ENCODE measurements at places on chromosomes 13 and 19.
A peak's percentile ranks its signal among the peaks of the same experiment; 100 is the strongest.

DNA sequence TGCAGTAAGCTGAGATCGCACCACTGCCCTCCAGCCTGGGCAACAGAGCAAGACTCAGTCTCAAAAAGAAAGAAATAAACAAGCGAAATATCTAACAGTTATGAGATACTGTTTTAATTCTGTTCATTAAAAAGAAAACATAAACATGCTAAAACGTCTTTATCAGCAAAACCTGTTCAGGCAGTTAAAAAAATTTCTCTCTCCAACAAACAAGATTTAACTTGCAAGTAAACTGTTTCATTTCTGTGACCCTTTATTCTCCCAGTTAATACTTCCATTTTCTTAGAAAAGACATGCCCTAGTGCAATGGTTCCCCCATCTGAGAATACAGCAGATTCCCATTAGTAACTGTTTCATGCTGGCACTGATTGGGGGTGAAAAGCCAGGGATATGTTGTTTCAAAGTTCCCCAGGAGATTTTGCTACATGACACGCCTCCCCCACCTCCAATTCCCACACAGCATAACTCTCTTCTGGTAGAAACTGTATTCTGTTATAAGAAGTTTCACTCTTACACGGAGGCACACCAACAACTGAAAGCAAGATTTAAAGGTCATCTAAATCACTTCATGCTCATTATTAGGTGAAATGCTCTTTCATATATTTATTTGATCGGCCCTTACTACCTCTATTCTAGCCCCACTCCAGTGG lies 24.4 kb downstream of the ELF1 start:
- no peak for DNase-seq

DNA sequence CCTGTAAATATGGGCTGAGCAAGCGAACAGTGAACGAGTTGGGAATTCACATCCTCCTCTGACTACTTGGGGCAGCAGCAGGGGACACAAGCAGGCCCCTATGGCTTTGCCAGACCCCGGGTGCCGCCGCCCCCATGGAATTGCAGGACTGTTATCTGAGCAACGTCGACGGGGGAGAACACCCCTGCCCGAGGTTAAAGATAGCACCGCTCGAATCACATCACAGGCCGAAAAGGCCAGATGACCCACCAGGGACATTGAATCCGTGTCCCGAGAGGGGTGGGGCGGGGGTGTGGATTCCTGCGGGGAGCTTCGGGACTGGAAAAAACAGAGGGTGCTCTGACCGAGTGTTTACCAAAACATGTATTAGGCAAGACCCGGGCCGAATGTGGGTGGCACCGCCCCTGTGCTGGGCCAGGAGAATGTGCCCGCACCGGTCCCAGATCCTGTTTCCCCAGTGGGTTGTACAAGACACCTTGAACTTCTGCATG lies 9.1 kb downstream of the FEM1A start:
- no peak for DNase-seq

GRCh38 chr13:86681223-86681622 lies 882.0 kb upstream of the SLITRK6 start:
- DNase-seq, result no peak

GRCh38 chr13:41065078-41065477 lies 3.8 kb downstream of the WBP4 start:
- no peak for DNase-seq

DNA sequence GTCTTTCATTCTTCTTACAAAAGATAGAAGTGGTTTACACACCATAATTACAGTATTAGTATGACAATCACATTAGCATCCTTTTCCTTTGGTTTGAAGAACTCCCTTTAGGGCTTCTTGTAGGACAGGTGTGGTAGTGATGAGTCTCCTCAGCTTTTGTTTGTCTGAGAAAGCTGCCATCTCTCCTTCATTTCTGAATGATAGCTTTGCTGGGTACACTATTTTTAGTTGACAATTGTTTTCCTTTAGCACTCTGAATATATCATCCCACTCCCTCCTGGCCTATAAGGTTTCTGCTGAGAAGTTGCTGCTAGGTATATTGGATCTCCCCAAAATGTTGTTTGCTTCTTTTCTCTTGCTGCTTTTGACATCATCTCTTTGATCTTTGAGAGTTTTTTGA lies 39.3 kb downstream of the RASA3 start:
- no peak for DNase-seq

- no peak for DNase-seq
Measured at GRCh38 chr13:113354831-113355610, 8.9 kb downstream of the GRTP1 start.

- peak; percentile 50 for DNase-seq
Measured at GRCh38 chr19:19120308-19121231, 17.7 kb downstream of the TMEM161A start.

- DNase-seq, result peak; percentile 25
Measured at GRCh38 chr13:39036212-39036611, 1.7 kb downstream of the PROSER1 start.

DNA sequence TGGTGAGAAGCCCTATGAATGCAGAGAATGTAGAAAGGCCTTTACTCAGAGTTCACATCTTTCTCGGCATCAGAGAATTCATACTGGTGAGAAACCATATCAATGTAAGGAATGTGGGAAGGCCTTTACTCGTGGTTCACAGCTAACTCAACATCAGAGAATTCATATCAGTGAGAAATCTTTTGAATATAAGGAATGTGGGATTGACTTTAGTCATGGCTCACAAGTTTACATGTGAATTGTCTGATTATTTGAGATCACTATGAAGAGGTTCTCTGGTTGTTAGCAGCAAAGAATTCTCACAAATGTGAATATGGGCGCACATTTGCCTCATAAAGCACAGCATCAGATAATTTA lies 43.7 kb downstream of the ZNF585A start:
- no peak for DNase-seq

DNA sequence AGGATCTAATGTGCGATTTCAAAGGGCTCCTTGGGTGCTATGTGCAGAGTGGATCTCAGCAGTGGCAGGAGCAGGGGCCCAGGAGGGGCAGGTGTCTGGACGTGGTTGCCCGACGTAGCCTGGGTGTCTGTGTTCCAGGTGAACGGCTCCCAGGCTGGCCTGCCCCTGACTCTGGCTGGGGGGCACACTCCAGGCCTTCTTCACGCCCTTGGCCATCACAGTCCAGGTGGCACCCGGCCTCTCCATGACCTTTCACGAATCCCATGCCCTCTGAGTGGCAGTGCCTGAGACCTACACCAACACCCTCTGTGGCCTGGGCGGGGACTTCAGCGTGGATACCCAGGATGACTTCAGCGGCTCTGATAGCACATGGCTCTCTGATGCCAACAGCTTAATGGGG lies 11.3 kb upstream of the FXYD3 start:
- DNase-seq, result no peak

- DNase-seq, result no peak
Measured at GRCh38 chr19:14089412-14089661, 1.2 kb downstream of the SAMD1 start.

DNA sequence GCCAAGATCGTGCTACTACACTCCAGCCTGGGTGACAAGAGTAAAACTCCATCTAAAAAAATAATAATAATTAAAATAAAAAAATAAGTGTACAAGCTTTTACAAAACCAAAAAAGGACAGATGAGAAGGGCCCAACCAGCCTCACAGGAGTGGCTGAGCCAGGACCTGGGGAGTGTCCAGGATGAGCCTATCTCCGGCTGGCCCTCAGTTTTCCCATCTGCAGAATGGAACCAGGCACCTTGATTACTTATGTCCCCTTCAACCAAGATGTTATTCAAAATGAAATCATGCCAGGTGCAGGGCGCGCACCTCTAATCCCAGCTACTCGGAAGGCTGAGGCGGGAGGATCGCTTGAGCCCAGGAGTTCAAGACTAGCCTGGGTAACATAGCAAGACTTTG lies 9.5 kb upstream of the IFI30 start:
- no peak for DNase-seq

DNA sequence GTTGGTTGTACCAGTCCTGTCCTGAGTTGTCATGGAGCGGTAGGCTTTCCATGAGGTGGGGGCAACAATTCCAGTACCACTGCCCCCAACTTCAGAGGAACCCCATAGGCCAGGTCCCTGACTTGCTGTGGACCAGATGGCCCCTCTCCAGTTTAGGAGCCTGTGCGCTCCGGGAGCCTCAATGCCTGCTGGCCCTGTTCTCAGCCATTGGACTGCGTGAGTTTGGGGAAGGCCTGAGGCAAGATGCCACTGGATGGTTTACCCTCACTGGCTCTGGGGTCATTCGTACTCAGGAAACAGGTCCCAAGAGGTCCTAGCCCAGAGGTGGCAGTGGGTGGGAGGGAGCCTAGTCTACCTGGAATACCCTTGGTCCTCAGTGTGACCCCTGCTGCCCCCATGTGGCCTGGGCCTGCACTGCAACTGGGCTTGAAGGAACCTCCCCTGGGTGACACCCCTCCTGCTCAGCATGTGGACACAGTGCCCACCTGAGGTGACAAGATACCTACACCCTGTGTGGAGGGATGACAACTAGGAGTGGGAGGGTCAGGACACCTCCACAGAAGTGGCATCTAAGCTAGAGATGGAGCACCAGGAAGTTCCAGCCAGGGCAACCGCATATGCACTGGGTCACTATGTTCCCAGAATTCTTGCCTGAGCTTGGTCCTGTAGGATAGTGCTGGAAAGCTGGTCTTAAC lies 6.0 kb upstream of the PRR19 start:
- peak; percentile 94 for DNase-seq

DNA sequence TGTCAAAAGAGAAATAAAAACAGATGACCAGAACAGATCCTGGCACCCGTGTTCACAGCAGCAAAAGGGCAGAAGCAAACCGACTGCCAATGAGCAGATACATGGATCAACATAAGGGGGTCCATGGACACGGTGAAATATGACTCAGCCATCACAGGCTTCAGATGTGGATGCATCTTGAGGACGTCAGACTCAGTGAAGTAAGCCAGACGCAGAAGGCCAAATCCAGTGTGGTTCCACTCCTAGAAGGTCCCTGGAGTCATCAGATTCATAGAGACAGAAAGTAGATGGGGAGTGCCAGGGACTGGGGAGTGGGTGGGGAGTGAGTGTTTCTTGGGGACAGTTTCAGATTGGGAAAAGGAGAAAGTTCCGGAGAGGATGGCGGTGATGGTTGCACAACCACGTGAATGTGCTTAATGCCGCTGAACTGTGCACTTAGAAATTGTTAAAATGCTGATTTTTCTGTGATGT lies 28.8 kb upstream of the SEMA6B start:
- DNase-seq, result no peak

DNA sequence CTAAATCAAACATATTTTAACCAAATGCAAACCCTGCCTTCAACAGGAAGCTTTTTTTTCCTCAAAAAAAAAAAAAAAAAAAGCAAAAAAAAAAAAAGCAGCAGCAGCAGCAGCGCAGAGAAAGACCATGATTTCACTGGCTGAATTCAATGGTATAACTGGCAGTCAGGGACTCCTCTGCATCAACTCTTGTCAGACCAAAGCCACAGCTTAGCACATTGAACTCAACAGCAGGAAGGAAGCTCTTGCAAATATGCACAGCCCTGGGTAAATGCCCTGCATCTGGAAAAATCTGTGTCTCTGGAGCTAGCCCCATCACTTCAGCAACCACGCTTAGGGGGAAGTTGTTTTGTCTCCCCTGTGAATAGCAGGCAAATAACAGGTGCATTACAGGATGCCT lies 17.6 kb upstream of the DHRS12 start:
- DNase-seq, result no peak

DNA sequence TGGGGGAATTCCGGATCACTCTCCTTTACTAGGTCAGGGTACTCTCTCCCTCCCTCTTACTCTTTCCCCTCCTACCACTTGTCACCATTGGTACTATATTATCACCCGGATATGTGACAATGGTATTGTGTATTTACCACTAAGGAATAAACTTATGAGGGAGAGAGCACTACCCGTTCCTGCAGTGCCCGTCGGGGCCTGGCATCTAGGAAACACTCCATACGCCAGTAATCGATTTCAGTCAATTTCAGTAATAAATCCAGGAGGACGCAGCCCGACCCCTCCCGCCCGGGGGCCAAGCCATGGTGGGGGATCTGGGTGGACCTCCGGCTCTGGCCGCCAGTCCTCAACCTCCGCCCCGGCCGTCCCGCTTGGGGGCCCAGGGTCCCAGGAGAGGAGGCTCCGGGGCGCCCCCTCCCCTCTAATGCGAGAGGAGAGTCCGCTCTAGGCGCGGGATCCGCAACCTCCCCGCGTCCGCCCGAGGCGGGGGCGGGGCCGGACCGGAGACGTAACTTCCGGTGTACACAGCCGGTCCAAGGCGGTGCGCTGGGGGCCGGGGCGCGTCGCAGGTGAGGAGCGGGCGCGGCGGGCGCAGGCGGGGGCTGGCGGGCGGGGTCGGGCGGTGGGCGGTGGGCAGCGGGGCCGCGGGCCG lies at the start of gene GARRE1:
GARRE1 (plus strand) TSS at position 509 of the 652 bp plus-strand sequence. CDS start 45,920 bp downstream, outside the sequence.
- peak; percentile 92 for DNase-seq

DNA sequence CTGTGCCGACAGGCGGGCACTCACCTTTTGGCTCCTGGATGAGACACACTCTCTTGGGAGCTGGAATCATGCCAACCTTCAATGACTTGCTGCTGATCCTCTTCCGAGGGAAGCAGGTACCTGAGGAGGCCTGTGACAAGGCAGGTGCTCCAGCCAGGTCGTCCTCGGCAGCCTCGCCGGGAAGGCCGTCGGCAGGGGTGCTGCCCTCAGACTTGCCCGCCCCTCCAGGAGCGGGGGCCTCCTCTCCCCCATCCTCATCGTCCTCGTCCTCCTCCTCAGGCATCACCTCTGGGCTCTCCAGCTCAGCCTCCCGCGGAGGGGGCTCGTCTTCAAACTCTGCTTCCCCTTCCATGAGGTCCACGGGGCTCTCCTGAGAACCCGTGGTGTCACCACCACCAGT lies 29.2 kb downstream of the SUGP2 start:
- no peak for DNase-seq

DNA sequence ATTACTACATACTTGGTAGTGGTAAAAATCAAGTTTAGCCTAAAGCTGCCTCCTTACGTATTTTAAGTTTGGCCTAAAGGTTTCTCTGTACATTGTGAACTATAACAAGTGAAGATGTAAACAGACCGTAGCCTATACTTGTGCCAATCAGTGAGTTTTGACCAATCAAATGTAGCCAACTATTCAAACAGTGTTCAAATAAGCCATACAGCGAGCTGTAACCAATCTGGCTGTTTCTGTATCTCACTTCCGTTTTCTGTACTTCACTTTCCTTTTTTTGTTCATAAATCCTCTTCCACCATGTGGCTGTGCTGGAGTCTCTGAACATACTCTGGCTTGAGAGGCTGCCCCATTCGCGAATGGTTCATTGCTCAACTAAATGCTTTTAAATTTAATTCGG lies 2504.6 kb downstream of the PCDH9 start:
- no peak for DNase-seq

GRCh38 chr19:17214508-17215126 lies 540 bp upstream of the USE1 start:
- no peak for DNase-seq
